ENCODE measurements at places on chromosomes 7 and 10.

GRCh38 chr7:5838761-5839500 is 41.7 kb upstream of the OCM start:
- DNase-seq, result no peak

- no peak for DNase-seq
Measured at GRCh38 chr7:130875901-130876300, 141.9 kb upstream of the KLF14 start.

DNA sequence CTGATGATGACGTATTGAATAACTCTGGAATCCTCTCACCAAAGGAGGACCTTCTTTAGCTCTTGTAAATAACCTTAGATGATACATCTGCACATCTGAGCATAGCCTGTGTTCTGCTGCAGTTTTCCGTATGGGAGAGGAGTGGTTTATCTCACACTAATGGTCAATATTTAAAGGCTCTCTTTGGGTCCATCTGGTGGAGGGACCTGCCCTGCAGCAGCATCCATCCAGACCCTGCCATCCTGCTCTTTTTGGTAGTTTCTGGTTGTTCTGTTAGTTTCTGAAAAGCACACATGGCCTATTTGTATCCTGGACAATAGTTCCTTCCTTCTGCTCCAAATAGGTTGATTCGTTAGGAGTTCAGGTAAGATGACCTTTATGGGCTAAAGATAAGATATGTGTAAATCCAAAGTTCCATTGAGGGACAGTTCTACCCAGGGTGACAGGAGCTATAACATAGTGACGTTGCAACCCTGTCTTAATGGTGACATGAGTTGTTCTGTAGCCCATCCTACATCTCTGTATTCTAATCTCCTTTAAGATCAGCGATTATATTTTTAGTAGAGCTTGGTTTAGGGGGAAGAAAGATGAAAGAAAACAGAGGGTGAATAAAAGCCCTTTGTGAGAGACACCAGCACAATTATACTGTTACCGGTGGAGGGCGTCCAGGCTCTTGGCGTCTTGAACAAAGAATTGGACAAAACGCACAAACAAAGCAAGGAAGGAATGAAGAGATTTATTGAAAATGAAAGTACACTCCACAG is 60.0 kb upstream of the KLF14 start:
- DNase-seq, result no peak

- no peak for DNase-seq
Measured at GRCh38 chr10:3090914-3091787, 23.8 kb downstream of the PFKP start.

GRCh38 chr10:73044378-73045285 is 52.0 kb downstream of the P4HA1 start:
- peak; percentile 14 for DNase-seq

DNA sequence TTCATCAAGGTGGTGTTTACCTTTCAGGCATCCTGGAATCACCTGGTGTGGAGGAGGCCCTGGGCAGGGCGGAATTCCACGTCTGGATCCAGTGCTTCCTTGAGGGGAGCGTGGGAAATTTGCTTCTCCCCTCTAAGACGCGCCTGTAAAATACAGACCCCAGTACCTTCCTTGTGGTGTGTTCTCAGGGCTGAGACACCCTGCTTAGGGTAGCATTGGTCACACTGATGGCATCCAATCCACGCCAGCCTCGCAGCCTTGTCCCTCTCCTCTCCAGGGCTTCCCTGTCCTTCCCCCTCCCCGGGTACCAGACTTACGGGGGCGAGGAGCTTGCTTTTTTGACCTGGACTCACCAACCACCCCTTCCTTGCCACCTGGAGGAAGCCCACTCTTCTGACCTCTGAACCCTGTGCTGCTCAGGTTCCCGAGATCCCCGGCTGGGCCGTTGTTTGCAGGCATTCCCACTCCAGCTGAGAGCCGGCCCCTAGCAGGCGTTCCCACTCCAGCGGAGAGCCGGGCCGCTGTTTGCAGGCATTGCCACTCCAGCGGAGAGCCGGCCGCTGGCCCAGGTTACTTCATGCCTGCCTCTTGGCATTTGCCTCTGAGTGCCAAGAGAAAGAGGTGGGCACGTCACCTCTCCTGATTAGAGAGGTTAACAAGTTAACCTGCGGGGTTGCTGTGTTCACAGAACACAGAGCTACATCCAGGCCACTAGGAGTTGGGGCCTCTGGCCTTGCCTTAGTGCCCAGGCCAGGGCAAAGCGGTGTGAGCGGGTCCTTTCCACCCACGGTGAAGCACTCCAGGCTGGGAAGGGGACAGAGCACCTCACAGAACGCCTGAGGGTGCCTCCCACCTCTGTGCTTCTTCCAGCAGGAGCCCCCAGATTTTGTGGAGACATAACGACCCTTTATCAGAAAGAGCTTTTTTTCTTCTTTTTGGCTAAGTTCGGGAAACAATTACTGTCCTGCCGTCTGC is 254.0 kb upstream of the PPP2R2D start:
- no peak for DNase-seq

DNA sequence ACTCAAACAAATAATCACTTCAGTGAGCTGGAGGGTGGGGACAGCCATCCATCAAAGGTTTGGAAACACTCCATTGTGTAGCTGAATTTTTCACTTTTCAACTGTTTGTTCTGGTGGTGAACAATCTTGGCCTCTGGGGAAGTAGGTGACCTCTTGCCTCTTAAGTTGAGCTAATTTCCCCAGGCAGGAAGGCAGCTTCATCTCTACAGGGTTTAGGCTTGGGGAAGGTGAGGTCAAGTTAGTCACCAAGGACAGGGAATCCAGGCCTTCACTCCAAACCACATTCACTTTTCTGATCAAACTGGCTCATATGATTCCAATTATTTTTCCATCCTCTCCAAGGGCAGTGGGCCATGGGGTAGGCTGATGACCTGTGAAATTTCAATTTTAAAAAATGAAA is 138.3 kb upstream of the HABP2 start:
- no peak for DNase-seq

DNA sequence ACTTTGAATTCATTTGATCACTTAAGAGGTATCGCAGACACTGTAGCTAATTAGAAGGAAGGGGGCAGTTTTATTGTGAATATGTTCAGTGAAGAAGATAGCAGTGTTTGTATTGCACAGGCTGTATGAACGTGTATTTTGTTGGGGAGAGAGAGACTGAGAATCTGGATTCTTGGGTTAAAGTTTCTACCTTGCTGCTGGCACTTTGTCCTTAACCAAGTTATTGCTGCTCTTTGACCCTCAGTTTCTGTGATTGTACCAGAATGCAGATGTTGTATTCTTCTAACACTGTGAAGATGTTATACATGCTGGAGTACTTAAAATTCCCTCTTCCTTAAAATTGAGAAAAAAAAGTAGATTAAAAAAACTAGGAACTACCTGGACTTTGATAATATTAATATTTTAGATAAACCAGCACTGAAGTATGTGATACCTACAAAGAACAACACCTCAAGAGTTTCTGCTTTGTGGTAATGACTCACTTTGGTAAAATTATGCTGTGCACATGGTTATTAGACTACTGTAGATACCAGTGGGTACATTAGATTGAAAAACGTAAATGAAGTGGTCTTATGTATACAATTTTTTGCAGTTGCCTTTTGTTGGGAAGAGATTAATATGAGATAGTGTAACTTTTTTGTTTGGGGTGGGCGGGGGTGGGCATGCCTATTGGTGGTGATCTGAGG is 321.3 kb downstream of the AUTS2 start:
- DNase-seq, result no peak

DNA sequence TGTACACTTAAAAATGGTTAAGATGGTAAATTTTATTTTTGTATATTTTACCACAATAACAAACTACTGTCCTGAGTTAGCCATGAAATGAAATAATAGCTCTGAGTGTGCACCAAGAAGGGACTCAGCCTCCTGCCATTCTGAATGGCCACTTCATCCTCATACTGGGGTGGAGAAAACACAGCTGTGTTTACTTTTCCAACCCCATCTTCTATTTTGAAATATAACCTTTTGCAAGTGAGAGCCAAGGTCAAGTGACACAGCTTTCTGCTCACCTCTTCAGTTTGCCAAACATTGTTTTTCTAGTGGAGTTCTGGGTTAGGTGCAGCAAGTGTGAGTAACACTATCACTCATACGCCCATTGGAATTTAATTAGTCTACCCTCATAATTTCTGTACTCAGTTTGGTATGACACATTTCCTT is 107.4 kb upstream of the GLCCI1 start:
- no peak for DNase-seq

GRCh38 chr7:132353936-132354335 is 222.3 kb downstream of the PLXNA4 start:
- no peak for DNase-seq

GRCh38 chr10:71584461-71584860 is 135.1 kb downstream of the C10orf105 start:
- no peak for DNase-seq

- no peak for DNase-seq
Measured at GRCh38 chr7:36272211-36272566, 117.5 kb upstream of the ANLN start.

DNA sequence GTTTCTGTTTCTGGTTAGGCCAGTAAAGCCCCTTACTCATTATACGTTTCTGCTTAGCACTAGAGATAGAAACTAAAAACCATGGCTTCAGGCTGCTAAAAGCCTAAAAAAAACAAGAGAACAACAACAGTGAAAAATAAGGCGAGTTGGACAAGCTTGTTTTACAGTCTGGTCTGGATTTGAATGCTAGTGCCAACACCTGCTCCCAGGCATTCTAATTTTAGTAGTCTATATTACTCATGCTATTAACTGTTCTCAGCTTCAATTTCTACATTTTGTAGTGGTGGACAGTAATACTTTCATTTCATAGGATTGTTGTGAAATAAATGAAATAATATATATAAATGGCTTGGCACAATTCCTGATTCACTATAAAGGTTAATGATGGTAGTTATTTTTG is 108.5 kb downstream of the HBP1 start:
- DNase-seq, result no peak

DNA sequence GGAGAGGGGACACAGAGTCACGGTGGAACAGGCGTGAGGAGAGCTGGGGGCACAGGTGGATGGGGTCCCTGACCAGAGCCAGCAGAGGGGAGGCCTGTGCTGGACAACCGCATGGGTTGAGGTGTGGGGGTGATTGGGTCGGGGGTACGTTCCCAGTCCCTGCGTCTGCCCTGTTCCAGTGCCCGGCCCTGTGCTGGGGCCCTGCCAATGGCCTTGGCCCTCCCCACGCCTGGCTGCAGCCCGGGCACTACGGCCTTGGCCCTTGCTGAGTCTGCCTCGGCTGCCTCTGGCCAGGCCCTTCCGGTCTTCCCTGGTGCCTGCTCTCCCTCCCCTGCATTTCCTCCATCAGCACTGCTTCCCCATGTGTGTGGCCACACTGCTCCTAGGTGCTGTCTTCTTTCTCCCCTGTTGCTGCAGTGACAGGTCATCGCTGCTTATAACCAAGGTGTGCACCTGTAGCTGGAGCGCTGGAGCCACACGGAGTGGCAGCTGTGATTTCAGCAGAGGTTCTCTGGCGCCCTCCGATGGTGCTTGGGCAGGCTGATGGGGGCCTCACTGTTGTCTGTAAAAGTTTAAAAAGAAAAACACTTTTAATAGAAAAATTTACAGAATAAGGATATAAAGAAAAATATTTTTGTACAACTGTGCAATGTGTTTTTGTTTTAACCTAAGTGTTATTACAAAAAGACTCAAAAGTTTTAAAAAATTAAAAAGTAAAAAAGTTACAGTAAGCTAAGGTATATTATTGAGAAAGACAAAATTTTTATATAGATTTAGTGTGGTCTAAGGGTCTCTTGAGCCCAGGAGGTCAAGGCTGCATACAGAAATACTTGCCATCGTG is 45.2 kb upstream of the BHLHA15 start:
- no peak for DNase-seq

DNA sequence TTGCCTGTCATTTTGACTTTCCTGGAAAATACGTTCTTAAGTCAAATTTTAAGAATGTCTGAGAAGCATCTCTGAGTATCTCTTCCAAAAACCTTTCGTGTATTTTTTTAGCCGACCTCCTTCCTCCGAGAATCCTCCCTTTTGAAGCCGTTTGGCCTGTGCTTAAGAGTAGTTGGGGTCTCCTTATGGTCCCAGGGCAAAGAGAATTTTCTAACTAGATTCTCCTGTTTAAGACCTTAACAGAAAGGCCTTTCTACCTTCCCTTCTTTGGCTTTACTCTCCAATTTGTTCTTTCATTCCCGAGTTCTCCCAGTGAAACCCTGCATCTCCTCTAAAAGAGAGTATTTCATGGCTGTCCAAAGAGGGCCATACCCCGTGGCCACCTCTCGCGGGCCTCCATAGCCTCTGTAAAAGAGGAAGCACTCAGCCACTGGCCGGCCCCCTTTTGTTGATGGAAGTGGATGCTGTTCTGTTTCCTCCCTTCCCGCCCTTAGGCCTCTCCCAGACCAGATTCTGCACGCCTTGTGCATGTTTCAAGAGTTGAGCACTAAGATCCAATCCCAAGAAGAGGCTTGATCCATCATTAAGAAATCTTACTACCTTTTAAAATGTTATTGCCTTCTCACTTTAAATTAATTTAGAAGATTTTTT is 6.6 kb upstream of the FEZF1 start:
- no peak for DNase-seq

DNA sequence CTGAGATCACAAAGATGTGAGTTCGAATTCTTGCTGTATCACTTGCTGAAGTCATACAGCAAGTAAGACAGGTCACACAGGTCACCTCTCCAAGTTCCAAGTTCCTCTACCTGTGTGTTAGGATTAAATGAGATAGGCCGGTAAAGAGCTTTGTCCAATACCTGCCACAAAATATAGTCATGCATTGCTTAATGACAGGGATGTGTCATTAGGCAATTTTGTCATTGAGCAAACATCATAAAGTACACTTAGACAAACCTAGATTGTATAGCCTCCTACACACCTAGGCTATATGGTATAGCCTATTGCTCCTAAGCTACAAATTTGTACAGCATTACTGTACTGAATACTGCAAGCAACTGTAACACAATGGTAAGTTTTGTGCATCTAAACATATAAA is 469.4 kb downstream of the KCNMA1 start:
- no peak for DNase-seq

DNA sequence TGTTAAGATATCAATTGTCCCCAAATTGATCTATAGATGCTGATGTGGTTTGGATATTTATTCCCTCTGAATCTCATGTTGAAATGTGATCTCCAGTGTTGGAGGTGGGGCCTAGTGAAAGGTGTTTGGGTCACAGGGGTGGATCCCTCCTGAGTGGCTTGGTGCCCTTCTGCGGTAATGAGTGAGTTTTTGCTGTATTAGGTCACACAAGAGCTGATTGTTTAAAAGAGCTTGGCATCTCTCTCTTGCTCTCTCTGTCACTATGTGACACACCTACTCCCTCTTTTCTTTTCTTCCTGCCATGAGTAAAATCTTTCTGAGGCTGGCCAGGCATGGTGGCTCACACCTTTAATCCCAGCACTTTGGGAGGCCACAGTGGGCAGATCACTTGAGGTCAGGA is 98.2 kb upstream of the KAT6B start:
- DNase-seq, result no peak

GRCh38 chr10:86443936-86444335 is 77.3 kb upstream of the GRID1 start:
- DNase-seq, result no peak

DNA sequence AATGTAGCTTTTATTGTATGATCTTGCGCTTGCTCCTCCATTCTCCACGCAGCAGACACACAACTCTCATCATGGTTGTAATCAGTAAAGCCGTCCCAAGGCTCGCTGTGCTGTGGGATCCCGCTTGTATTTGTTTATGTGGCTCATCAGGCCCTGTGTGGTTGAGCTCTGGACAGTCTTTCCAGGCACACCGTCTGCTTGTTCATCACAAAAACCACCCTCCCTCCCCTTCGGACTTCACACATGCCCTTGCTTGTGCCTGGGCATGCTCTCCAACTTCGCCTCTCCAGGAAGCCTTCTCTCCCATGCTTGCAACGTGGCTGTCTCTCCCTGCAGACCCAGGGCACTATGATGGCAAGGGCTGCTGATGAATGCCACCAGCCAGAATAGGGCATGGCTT is 62.4 kb downstream of the HK1 start:
- no peak for DNase-seq

GRCh38 chr7:73557397-73558257 is at the start of gene BCL7B:
TSS of gene BCL7B (minus strand) at chr7:73557690. CDS start at chr7:73557578, 112 bp downstream.
- DNase-seq, result peak; percentile 41
